ENCODE measurements at places on chromosomes 3 and 15.

DNA sequence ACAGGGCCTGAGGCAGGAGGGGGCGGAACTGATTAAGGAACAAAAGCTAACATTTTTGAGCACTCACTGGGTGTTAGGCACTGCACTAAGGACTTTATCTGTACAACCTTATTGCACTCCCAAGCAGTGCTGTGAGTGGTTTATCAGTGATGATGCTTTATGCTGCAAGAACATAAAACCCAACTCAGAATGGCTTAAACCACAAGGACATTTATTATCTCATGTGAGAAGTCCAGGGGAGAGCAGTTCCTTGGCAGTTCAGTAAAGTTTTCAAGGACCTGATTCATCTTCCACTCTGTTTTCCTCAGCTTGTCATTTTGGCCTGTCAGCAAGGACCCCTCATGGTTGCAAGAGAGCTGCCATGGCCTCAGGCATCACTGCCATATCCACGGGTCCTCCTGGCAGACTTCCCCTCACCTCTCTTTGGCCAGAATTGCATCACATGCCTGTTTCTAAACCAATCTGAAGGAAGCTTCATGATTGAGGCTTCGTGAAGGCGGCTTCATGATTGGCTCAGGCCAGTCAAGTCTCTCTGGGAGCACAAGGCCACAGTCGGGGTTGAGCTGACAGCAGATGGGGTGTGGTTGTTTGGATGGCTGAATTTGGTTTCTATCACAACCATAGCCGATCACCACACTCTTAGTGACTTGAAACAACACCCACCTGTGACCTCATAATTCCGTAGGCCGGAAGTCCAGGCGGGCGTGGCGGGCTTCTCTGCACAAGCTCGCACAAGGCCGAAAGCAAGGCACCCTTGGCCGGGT lies 15.8 kb downstream of the EFCC1 start:
- DNase-seq, result no peak

GRCh38 chr15:38642689-38643270 lies 78.2 kb upstream of the RASGRP1 start:
- DNase-seq, result no peak

DNA sequence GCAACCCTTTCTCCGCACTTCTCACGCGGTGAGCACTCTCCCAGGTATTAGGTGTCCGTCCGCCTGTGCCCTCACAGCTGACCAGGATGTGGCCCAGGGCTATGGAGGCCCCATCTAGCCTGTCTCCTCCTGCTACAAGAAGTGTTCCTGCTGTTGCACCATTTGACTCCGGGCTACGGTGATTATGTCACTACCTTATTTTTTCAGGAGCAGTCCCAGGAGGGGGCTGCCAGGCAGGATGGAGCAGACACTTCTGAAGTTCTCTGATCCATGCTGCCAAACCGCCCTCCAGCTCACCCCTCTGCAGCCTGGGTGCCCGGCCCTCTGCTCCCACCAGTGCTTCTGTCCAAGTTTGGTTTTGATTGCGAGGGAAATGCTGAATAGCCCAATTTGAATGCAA lies 36.9 kb downstream of the ZXDC start:
- no peak for DNase-seq

GRCh38 chr3:33146791-33147445 lies 33.1 kb downstream of the CRTAP start:
- peak; percentile 9 for DNase-seq

GRCh38 chr3:121649645-121650044 lies 11.1 kb downstream of the HCLS1 start:
- no peak for DNase-seq
